Hematopoietic multipotent progenitor cell (in vitro differentiated cells): ENCODE measurements at places on chromosomes 4 and X. TPM values are rescaled to one million over a fixed set of nuclear protein-coding genes. Genes with fewer than 3 reads are reported as not detected.

DNA sequence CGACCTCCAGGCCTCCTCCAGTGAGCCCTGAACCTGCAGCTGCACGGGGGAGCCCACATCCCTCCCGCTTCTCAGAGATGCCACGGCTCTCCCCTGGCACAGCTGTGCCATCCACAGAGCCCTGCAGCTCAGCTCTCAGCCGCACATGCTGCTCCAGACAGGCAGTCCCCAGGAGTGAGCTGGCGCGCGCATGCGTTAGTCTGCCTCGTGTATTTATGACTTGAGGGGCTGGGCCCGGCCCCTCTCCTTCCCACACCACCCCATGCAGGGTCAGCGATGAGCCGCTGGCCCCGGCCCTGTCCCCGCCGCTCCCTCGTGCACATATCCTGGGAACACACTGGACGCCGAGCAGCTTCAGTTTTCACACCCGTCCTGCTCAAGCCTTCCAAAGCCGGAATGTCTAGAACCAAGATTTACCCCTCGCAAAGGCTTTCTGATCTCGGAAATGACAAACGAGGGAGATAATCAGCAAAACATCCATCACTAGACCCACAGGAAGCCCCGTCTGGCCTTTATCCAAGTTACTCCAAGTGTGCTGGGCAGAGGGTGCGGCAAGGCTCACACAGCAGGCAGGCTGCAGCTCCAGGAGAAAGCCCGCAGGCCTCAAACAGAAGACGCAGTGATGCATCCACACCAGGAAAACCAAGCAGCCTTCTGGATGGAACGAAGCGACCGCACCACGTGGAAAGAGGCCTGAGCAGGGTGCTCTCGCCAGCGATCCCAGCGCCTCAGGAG lies 24.3 kb downstream of the GAK start:
- no peak for DNase-seq

ERAS gene
- total RNA-seq: 0.27 TPM

DNA sequence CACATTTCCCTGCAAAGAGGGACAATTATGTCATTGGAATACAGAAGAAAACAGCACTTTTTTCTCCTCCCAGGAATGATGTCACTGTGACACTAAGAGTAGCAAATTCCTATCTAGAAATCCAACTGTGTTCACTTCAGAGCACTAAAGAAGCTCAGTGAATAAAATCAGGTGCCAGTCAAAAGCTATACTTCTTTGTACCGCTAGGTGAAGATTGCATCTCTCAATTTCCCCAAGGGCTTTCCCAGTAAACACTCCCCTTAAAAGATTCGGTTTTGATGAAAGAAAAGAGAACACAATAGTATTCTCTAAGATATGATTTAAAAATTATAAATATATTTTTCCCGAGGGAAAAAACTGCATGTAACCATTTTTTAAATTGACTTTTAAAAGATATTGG lies 104.7 kb upstream of the MID1 start:
- DNase-seq: no peak

DNA sequence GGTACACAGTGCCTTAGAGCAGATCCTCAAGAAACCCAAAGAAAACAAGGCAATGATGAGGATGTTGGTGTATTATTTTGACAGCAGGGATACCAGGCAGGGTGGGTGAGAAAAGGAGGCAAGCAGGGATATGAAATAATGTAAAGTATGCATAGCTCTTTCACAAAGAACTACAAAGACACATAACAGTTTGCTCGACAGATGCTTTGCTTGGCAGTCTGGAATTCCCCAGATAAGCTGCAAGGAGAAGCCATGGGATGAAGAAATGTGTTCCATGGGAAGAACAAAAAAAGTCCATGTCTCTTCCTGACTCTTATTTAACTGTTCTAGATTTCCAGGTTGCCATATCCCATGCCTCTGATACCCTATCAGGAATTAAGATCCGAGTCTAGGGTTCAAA lies 75.4 kb downstream of the FAM13A start:
- no peak for DNase-seq

MXRA5 gene
- total RNA-seq: under 0.01 TPM

IL21 gene
- total RNA-seq: not detected

- DNase-seq: no peak
Measured at GRCh38 chrX:16305187-16305586, 137.9 kb downstream of the MAGEB17 start.

- DNase-seq: peak; percentile 58
Measured at GRCh38 chr4:81204571-81204970, 10.5 kb downstream of the PRKG2 start.

DNA sequence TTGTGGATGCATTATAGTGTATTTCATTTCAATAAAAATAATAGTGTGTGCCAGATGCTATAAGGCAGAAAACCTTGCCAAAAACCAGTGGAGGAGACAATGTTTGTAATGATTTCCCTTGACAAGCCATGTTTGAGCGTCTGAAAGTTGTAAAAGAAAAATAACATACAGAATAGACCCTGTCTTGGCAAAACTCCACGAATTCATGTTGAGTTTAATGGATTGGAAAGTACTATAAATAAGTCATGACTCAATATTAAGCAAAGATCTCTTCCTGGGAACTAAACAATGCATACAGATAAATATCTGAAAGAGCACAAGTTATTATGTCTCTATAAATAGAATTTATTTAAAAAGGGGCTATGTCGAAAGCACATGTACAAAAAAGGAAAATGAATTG lies 543.5 kb downstream of the GABRG1 start:
- no peak for DNase-seq

DSPP gene
- under 0.01 TPM for total RNA-seq

FAM9B gene
- total RNA-seq: not detected

- no peak for DNase-seq
Measured at GRCh38 chr4:15717086-15717485, 14.2 kb downstream of the BST1 start.

DNA sequence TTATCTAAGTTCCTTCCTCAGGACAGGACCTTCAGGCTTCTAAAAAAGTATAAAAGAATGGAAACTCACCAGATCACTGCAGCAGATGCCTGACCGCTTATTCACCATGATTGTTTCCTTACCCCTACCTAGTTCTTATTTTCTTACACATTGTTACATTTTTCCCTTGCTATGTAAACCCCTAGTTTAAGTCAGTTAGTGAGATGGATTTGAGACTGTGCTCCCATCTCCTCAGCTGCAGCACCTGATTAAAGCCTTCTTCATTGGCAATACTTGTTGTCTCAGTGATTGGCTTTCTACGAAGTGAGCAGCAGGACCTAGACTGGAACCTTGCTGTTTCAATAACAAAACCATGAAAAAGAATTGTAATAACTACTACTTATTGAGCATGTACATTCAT lies 4.7 kb downstream of the SPARCL1 start:
- DNase-seq: no peak

POF1B gene
- not detected for total RNA-seq

DNA sequence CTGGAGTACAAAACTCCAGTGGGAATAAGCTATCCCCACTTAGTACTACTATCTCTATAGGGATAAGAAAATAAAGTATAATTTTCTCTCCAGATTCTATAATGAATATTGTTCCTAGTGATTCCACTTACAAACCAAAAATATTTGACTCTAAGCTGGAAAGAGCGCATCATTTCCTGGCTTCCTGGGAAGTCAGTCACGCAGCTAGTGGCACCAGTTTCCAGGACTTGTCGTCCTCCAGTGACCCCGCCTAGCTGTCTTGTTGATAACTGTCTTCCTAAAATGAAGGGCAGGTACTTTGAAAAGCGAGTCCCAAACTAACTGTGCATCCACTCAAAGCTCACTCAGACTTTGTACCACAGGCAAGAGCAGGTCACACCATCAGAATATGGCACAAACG lies 39.3 kb downstream of the LNX1 start:
- no peak for DNase-seq

DNA sequence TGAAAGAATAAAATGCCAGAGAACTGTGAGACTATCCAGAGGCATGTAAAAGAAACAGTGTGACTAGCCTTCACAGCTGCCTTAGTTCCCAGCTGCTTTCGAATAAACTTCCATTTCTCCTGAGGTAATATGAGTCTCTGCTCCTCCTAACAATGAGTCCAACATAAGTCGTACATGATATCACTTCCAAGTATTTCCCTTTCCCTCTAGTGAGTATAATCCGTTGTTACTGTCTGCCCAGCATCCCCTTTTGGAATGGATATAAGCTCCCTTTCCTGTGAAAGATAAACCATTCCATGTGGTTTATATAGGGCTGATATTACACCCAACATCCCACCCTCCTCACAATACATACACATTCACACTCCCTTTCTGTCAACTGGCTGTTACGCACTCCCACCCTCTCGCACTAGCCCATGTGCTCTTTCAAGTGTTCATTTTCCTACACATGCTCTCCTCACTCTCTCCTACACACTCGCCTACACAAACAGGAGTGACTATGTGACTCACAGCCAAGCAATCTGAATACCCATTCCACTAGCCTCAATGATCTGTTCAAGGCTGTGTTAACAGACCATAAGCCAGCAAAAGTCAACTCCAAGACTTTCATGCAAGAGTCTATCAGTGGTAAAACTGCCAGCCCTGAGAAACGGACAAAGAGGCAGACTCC lies 5.0 kb downstream of the NAF1 start:
- DNase-seq: no peak

MAGED4B gene
- total RNA-seq: 13.2 TPM

DNA sequence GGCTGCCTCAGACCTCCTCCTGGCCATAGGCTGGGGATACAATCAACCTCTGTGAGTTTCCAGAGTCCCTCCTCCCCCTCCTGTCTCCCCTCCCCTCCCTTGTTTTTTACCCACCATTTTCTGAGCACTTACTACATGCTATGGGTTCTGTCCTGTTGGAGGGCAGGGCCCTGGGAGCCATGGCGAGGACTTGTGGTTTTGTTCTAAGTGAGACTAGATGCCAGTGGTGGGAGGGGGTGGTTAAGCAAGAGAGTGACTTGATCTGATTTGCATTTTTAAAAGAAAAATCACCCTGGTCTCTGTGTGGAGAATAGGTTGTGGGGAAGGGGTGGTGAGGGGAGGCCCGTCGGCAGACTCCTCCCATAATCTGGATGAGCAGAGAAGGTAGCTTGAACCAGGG lies 39.5 kb downstream of the EFNB1 start:
- no peak for DNase-seq

EOLA1 gene
- 23.2 TPM for total RNA-seq

GRCh38 chr4:15799701-15800100 lies 21.6 kb downstream of the CD38 start:
- peak; percentile 29 for DNase-seq

GRCh38 chrX:52363247-52363883 lies 5.5 kb upstream of the XAGE2 start:
- peak; percentile 78 for DNase-seq

DNA sequence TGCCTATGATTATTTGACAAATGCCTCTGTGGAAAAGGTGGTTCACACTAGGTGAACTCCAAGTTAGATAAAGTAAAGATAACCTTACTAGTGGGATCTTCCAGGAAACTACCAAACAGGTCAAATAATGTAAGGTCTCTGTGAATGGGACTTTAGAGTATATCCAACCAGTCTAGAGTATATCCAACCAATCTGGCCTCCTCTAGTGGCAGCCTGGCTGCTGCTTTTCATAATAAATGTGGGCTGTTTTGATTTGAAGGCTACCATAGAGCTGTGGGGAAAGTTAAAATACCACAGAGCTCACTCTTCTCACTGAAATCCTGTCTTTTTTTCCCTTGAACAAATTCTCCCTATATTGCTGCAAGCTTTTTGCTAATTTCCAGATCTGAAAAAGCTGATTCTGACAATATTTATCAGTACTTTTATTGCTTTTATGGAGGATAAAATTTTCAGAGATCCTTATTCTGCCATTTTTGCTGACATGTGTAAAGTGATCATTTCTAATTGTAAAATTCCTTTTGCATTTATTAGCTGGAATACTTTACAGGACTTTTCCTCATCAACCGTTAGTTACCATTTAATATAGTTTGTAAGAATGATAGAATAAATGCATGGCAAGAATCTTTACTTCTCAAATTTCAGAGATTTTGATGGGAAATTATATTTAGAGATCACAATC lies 111.3 kb downstream of the TET2 start:
- no peak for DNase-seq

FGFBP2 gene
- 1.6 TPM for total RNA-seq

DNA sequence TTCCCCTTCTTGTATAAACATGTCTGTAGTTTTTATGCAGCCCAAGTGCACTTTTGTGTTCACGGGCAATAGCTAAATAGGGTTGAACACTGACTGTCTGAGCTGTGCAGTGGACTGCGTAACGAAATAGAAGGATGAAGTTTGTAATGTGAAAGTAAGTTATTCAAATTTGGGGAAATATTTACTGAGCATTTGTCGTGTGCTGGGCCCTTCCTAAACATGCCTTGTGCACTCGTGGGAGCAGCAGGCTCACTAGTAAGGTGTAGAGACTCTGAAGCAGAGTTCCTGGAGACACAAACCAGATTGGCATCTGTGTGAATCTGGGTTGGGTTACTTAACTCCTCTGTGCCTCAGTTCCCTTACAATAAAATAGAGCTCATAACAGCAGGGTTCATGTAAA lies 51.7 kb upstream of the C1QTNF7 start:
- DNase-seq: no peak

GRCh38 chr4:26367811-26368210 lies 47.0 kb downstream of the RBPJ start:
- DNase-seq: no peak

TCEAL5 gene
- 0.27 TPM for total RNA-seq

GRCh38 chr4:140291259-140291658 lies 82.2 kb upstream of the SCOC start:
- DNase-seq: no peak

GRCh38 chrX:46704767-46705386 lies 54.0 kb downstream of the SLC9A7 start:
- no peak for DNase-seq

DNA sequence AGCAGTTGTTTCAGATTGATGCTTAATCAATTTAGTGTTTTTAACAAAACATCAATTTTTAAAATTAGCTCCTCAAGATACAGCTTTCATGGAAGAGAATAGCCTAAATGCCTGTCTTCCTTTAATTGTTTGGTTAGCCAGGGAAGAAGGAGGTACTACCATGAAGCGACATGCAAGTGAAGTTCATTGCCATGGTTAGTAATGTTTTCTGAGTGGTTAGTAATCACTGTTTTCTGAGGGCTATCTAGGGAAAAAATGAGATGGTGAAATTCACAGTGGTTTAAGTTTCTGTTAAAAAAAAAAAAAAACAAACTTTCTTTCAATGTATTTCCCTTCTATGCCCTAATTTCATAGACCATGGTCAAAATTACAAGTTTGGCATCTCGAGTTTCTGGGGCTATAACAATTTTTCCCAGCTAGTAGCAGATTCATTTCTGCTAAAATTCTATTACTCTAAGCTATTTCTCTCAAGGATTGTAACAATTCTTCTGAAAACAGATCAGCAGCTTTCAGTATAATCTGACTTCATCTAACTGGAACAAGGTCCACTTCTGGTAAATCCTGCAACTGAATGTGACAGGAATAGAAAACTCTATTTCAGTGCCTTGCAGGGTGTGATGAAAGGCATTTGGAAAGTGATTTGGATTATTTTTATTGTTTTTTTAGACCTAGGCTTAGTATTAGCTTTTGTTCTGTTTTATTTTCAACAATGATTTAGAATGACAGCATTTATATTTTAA lies 157.0 kb downstream of the PCDH18 start:
- DNase-seq: no peak

DNA sequence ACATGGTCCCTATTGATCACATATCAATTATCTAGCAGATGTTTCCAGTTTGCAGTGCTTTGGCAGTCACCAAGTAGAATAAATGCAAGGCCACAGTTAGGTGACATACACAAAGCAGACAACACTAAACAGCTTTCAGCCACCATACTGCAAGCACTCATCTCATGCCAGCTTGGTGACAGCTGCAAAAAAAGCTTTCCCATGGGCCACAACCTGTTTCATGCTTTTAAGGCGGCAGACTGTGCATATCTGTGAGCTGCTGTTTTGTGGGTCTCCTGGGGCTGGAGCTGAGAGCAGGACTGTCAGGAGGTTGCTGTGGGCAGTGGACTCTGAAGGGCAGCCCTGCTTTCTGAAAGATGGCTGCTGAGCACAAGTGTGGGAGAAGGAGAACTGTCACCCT lies 82.6 kb downstream of the FHDC1 start:
- DNase-seq: no peak
